Omental fat pad (tissue), 4 donors: ENCODE measurements at places on chromosomes 7 and 10. TPM values are rescaled to one million over a fixed set of nuclear protein-coding genes. Genes with fewer than 3 reads are reported as not detected.

Gene GJD4
- total RNA-seq: not detected

Gene PNLIPRP2
- total RNA-seq: not detected

Gene AKR1C1
- 107 TPM for total RNA-seq

Gene ASNS
- 16.8 TPM for total RNA-seq

DNA sequence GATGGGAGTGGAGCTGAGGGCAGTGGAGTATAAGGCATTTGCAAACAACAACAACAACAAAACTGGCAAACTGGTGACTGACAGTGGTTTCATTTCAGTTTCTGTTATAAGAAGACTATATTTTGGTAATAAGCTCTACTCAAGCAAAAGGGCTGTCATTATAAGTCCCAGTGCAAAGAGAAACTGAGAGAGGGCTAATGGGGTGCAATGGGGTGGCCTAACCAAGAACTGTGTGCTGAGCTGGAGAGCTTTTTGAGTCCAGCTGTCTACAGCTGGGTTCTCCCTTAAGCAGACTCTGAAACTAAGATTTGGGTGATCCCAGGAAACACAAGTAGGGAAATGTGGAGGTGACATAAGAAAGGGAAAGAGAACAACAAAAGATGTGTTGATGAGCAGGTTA, 439.3 kb downstream of the ADRA2A start:
- DNase-seq: no peak

- no peak for DNase-seq
Measured at GRCh38 chr7:130292682-130293257, at the start of gene CPA4. CPA4 (plus strand) TSS chr7:130293161; CDS start chr7:130293181, 20 bp downstream.

GRCh38 chr10:111204838-111205237, 128.0 kb downstream of the ADRA2A start:
- no peak for DNase-seq

- DNase-seq: no peak
Measured at GRCh38 chr7:66454600-66455225, 174.0 kb upstream of the KCTD7 start.

DNA sequence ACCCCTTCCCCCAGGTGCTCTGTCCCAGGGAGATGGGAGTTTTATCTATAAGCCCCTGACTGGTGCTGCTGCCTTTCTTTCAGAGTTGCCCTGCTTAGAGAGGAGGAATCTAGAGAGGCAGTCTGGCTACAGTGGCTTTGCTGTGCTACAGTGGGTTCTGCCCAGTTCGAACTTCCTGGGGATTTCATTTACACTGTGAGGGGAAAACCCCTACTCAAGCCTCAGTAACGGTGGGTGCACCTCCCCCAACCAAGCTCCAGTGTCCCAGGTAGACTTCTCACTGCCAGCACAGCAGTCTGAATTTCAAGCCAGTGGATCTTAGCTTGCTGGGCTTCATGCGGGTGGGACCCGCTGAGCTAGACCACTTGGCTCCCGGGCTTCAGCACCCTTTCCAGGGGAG, 143.5 kb upstream of the IMMP2L start:
- DNase-seq: no peak

DNA sequence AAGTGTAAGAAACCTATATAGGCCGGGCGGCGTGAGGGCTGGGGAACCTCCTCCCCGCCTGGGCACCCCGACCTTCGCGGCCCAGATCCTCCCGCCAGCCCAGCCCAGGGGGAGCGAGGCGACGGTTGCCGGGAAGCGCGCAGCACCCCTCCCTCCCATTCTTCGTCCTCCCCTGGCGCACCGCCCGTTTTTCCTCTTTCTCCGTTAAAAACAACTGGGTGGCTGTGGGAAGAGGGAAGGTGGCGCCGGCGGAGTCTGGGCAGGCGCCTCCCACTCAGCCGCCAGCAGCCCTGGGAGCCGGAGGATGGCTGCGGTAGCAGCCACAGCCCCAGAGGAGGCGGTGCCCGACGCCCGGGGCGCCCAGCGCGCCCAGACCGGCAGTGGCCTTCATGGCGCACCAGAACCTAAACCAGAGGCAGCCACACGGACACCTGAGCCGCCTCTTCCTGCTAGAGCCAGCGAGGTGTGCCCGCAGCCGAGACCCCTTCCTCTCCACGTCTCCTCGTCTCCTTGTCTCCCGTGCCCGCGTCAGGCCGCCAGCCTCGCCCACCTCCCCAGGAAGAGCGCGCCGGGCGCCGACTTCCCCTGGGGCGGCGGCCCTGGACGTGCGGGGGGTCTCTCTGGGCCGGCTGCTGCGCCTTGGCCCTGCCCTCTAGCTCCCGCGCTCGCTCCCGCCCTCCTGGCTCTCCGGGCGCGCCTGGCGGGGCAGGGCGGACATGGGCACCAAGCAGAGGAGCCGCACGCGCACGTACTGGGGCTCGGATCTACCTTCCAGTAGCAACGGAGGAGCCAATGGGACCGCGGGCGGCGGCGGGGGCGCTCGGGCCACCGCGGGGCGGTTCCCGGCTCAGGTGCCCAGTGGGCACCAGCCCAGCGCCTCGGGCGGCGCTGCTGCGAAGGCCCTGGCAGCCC, 32.8 kb upstream of the SFTPD start:
- DNase-seq: no peak

GRCh38 chr7:144854839-144855424, 19.1 kb upstream of the TPK1 start:
- DNase-seq: no peak

GRCh38 chr10:57249615-57250281, 888.7 kb upstream of the ZWINT start:
- no peak for DNase-seq

DNA sequence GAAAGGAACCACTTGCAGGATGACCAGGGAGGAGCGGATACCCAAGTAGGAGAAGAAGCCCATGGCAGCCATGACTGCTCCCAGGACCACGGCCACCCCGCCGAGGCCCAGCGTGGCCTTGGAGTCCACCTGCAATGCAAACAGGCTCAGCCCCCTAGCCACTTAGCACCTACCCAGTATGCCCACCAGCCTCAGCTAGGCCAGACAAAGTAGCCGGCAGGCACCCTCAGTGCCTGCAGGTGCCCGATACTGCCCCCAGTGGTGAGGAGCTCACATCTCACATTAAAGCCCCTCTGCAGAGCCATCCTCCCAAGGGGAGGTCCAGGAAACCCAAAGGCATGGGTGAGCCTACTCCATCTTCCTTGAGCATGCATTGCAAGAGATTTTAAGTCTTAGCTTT, 6.6 kb downstream of the NPC1L1 start:
- no peak for DNase-seq

- no peak for DNase-seq
Measured at GRCh38 chr10:62005281-62005680, 103.8 kb downstream of the ARID5B start.
